ENCODE measurements at places on chromosomes 3 and 15.

DNA sequence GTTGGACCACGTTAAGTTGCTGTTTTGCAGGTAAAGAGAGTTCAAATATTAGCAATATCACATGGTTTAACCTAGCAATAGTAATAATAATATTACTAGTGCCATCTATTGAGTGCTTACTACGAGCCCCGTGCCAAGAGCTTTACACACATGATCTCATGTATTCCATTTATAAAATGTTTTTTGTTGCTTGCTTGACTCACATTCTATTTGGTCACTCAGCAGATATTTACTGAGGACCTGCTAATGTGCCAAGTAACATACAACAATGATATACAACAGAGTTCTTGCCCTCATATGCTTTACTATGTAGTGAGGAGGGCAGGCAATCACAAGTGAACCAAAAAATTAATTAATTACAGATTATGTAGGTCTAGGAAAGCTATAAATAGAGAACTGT lies 36.7 kb downstream of the CTDSPL start:
- no peak for DNase-seq

DNA sequence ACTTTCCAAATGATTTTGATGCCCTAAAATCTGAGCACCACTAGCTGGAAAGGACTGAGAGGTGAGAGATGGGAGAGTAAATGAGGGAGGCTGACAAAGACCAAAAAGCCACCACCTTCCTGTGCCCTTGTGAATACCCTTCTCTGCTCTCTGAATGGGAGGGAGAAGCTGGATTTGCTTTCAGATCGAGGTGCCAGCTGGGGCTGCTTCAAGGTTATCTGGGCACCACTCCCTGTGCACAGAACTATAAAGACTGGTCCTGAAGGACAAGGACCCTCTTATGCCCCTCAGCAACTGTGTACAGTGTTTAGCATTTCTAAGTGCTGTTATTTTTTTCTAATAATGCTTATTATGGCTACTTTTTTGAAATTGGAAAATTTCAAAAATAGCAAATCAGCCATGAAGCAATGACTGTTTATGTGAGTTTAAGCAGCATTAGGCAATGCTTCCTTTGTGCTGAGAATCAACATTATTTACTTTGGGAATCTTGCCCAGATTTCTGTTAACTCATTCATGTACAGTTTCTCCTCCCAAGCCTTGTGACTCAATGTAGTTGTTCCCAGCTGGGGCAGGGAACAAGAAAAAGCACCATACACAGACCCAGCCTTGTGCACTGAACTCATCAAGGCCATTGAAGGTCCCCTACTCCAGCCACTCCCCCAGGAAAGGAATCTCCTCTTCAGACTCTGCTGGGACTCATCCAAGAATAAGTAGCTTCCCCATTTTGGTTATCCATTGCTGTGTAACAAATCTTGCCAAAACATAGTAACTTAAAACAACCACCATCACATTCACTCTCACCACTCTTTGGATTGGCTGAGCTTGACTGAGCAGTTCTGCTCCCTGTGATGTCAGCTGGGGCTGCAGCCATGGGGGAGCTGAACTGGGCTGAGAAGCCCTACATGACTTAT lies 37.3 kb upstream of the CDV3 start:
- DNase-seq: no peak

DNA sequence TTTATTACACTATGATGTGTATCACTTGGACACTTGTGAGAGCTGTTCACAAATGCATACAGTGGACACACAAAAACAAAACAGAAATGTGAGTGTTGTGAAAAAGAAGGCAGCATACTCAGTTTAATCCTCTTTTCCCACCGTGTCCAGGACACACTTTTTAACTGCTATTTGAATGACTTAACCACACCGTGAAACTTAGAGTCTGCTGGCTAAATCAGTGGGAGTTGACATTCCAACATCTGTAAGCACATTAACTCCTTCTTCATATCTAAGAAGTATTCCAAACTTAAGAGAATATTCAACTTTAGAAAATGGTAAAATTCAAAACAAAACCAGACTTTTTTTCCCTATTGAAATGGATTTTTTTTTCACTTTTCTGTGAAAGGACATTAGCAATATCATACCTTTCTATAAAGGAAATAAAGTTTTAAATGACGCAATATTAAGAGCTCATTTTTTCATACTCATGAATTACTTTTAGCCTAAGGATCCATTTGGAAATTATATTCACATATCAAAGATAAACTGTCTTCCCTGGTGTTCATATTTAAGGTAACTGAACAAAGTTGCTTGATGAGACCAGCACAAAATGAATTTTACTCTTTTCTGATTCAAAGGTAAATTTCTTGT lies 316.6 kb downstream of the RBMS3 start:
- DNase-seq: no peak

- DNase-seq: no peak
Measured at GRCh38 chr3:159165961-159166360, 364.1 kb downstream of the MFSD1 start.

GRCh38 chr3:37912052-37912733 lies 50.5 kb downstream of the CTDSPL start:
- no peak for DNase-seq

GRCh38 chr3:197270558-197271317 lies 27.7 kb downstream of the DLG1 start:
- DNase-seq: no peak

- DNase-seq: no peak
Measured at GRCh38 chr15:78263351-78263781, 996 bp upstream of the DNAJA4 start.

GRCh38 chr15:66704803-66705153 lies 2.7 kb downstream of the SMAD6 start:
- DNase-seq: no peak

All from chondrocyte (in vitro differentiated cells).